ENCODE measurements at places on chromosomes 2 and 18. TPM values are rescaled to one million over a fixed set of nuclear protein-coding genes. Genes with fewer than 3 reads are reported as not detected.
A peak's percentile ranks its signal among the peaks of the same experiment; 100 is the strongest.

Gene SLC5A7
- 0.05 TPM for total RNA-seq

Gene GAD1
- total RNA-seq, result 4.7 TPM

- no peak for DNase-seq
- H3K36me3 ChIP-seq, result no peaks in the 10 kb centered on the region
- H3K27ac ChIP-seq, result no peak overlapping the region
- peak overlapping the region; percentile 40 for H3K4me3 ChIP-seq
- no peaks in the 10 kb centered on the region for H3K4me1 ChIP-seq
Observed at GRCh38 chr2:206250041-206250897, 24.2 kb upstream of the ZDBF2 start.

DNA sequence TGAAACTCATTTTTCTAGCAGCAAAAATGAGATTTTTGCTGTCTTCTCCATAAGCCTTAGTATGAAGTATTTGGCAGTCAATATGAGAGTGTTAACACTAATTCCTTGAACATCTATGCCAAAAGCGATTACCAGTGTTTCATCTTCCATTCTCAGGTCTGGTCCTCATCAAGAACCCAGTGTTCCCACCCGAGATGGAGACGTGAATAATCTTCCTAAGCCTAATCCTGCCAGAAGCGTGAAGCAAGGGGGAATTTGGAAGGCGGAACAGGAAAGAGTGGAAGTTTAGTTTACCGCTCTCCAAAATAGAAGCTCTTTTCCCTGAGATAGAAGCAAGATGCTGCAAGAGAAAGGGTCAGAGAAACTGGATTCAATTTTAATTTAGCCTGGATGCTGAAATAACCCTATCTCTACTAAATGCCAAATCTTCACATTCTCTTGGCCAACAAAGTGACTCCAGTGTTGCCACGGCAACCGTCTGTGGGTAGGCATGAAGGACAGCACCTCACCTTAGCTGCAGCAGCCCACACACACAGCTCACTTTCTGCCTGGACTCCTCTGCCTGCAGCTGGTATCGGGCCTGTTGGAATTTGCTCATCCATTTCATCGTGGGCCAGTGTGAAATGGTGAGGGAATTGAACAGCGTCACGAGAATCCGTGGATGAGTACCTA is 711.1 kb downstream of the CBLN2 start:
- H3K27ac ChIP-seq, result no peak overlapping the region
- no peak for DNase-seq
- H3K36me3 ChIP-seq, result no peaks in the 10 kb centered on the region
- no peaks in the 10 kb centered on the region for H3K4me1 ChIP-seq
- no peaks in the 10 kb centered on the region for H3K27me3 ChIP-seq
- no peak overlapping the region for H3K4me3 ChIP-seq

DNA sequence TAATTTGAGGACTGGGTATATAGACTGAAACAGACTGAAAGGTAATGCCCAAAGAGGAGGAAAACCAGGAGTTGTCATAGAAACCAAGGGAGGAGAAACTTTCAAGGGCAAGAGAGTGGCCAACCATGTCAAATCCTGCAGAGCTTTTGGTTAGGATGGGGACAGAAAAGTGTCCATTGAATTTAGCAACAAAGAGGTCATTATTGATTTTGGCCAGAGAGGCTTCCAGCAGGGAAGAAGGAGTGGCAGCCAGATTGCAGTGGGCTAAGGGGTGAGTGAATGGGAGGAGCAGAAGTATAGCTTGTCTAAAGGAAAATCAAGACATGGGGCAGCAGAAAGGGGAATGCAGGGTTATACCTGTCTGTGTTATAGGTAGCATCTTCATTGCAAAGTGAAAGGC is 194.0 kb downstream of the CAMKMT start:
- H3K4me3 ChIP-seq, result no peak overlapping the region
- peaks cover 10% of the 10 kb centered on the region for H3K4me1 ChIP-seq
- no peak overlapping the region for H3K27ac ChIP-seq
- DNase-seq, result no peak
- no peaks in the 10 kb centered on the region for H3K27me3 ChIP-seq
